HCEC 1CT (cell line): ENCODE measurements at places on chromosomes 6 and 20.

DNA sequence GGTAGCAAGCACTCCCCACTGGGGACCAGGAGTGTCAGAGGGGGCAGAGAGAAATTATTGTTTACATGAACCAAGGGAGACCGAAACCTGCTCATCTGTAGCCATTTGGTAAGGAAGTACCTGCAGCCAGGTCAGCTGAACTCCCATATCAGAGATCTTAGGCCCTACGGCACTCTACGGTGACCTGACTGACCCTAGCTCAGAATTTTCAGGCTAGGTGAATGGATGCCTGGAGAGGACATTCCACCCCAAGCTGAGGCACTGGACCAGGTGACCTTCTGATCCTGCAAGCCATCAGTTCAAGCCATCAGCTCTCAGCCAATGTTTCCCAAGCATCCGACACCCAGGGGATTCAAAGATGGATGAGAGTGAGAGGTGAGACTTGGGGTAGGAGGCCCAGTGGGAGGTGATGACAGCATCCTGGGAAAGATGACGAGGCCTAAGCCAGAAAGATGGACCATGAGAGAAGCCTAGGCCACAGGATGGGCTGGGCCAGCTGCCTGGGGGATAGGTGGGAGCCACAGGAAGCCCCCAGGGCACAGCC lies 2.8 kb downstream of the ANGPT4 start:
- no peak for DNase-seq

- DNase-seq: no peak
These were observed 25.6 kb upstream of the HLA-DQB1 start for GRCh38 chr6:32692019-32692418.

DNA sequence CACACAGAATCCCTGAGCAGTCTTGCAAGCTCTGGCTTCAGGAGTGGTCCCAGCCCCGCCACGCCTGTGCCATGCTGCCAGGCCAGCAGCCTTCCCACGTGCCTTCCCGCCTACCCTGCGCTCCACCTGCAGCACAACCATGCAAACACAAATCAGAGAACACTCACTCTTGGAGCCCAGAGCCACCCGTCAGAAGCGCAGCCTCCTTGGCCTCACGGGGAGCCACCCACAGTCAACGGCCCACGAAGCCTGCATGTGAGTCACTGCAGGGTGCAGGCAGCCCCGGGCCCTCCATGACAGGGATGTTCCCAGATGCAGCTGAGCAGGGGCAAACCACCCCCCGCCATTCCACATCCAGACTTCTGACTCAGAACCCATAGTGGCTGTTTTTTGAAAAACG lies 217.0 kb downstream of the DLL1 start:
- DNase-seq: no peak

DNA sequence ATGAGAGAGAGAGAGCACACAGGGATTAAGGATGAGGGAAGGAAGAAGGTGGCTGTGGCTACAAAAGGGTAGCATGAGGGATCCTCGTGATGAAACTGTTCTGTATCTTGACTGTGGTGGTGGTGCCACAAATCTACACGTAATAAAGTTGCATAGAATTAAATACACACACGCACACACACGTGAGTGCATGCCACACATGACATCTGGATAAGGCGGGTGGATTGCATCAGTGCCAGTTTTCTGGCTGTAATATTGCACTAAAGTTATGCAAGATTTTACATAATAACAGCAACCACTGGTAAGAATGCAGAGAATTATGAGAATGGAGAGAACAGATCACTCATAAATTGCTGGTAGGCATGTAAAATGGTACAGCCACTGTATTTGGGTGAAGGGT lies 16.9 kb upstream of the STK35 start:
- DNase-seq: no peak

- peak; percentile 71 for DNase-seq
These were observed 106.6 kb downstream of the TRIM27 start for GRCh38 chr6:28816909-28817807.

DNA sequence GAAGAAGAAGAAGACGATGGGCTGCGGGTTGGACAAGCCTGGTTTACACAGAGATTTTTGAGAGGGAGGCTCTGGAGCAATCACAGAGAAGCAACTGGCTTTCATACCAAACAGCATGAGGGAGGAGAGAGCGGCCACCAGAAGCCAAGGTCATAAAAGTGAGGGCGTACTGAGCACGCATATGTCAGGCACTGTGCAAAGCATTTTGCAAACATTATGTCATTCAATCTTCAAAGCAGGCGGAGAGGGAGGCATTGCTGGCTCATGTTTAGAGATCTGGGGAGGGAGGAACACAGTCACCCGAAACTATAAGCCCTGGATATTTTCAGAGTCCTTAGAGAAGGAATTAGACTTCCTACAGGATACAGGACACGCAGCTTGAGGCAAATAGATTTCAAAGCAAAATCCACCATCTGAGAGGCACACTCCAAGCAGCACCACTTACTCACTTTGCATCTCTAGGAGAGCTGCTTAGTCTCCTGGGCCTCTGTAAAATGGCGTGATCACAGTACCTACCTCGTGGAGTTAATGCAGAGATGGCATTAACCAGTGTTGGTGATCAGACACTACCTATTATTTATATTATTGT lies 24.6 kb downstream of the RAMACL start:
- no peak for DNase-seq

- DNase-seq: no peak
These were observed 213.2 kb upstream of the MYLIP start for GRCh38 chr6:15915508-15916178.

- no peak for DNase-seq
These were observed 51.4 kb downstream of the DOK5 start for GRCh38 chr20:54526801-54527200.

DNA sequence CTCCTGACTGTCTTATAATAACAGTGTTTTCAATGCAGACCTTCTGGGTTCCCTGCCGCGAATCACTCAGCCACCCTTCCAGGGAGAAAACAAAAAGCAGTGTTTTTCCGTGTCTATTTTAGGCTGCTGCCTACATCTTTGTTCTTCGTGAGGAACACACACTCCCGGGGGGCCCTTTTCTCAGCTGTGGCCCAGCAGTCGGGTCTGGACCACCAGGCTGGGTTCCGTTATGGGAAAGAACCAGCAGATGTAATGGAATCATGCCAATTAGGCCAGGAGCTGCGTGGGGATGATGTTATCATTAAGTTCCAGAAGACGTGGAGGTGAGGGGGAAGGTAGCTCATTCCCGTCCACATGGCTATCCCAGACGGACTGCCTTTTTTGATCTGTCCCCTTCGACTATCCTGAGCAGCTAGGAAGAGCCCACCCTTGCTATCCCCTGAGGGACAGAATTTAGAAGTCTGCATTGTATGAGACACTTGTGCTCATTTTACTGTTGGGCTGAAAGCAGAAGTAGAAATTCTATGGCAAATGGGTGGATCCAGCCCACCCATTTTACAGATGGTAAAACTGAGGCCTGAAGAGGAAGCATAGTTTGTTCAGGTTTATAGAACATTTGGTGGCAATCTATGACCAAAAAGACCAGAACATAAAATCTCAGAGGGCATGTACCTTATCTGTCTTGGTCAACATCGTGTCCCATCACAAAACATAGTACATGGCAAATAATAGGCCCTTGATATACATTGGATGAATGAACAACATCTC lies 54.5 kb downstream of the KCNB1 start:
- no peak for DNase-seq

GRCh38 chr6:3585320-3585935 lies 128.6 kb upstream of the SLC22A23 start:
- DNase-seq: peak; percentile 95

GRCh38 chr6:1860756-1861348 lies 251.1 kb downstream of the FOXC1 start:
- no peak for DNase-seq

- no peak for DNase-seq
These were observed 154.1 kb upstream of the SGK1 start for GRCh38 chr6:134472046-134472445.

GRCh38 chr6:28586324-28586723 lies 60.6 kb downstream of the GPX5 start:
- no peak for DNase-seq
